AG09319 (cell line): ENCODE measurements at places on chromosomes 7 and 10.
A peak's percentile ranks its signal among the peaks of the same experiment; 100 is the strongest.

DNA sequence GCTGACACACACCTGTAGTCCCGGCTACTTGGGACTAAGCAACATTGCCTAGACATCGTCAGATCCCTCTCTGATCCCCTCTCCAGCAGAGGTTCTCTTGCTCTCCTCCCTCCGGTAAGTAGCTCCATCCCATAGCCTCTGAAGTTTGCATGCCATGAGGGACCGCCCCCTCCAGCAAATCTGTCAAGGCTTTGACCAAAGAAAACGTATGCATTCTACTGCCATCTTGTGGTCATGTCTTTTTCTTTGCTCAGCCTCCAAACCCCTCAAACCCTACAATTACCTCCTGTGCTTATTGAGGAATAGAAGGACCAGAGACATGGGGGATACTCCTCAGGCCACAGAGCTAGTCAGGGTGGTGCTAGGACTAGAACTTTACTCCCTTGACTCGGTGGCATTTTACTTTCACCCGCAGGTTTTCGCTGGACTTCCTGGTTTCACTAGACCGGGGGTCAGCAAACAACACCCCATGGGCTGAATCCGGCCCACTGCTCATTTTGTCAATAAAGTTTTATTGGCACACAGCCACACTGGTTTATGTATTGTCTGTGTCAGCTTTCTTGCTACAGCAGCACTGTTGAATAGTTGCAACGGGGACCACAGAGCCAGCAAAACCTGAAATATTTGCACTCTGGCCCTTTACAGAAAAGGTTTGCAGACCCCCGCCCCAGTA, 202.6 kb upstream of the FOXK1 start:
- no peak for DNase-seq

DNA sequence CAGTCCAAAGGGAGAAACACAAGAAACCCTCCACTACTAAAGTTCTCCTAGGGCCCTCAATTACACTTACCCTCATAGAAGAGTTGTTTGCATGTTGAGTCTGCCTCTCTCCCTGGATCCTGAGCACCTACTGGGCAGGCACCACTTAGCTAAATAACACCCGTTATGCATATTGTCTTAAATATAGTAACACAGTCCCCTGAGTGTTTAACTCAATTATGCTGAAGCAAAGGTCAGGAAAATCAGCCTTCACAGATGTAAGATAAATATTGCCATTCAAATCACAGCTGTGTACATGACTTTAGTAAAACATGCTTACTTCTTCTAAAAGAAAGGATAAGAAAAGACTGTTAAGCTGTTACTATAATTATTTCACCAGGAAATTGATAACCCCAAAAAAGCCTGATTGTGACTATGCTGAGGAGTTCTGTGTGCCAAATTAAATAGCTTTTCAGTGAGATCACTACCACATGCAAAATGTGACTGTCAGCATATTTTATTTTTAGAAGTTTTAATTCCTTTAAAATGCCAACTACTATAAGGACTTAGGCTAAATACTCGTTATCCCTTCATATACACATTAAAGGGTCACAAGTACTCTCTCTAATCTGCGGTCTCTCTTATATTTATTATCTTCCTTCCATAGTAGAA, 733.9 kb upstream of the PHF14 start:
- DNase-seq: no peak

- DNase-seq: no peak
Measured at GRCh38 chr7:6460303-6460702, 12.5 kb upstream of the DAGLB start.

GRCh38 chr7:45886931-45887667, 1.2 kb upstream of the IGFBP1 start:
- DNase-seq: no peak

DNA sequence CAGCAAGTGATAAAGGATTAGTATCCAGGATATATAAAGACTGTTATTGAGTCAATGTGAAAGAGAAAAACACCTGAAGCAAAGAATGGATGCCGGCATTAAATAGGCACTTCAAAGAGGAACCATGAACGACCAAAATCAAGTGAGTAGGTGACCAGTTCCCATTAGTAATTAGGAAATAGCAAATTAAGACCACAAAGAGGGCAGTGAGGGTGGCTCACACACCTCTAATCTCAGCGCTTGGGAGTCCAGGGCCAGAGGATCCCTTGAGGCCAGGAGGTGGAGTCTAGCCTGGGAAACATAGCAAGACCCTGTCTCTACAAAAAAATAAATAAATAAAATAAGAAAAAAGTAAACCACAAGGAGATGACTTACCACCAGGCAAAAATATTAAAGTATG, 1.5 kb upstream of the ANTXRL start:
- DNase-seq: no peak

GRCh38 chr10:123154711-123155505, 706 bp downstream of the BUB3 start:
- no peak for DNase-seq

- no peak for DNase-seq
Measured at GRCh38 chr10:75007646-75008045, 103.8 kb upstream of the SAMD8 start.

DNA sequence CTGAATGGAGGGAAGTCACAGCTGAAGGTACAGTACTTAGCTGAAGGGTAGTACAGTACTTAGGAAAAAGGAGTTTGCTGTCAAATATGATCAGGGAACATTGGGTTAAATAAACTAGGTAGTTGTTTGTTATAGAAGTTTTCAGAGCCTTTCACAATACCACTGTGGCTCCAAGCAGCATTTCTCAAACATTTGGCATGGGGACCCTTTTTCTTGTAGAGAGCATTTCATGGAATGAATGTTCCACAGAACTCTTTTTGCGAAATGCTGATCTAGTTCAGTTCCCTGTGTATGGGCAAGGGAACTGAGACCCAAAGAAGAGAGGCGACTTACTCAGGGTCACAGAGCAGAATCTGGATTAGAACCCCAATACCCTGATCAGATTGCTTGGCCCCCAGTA, 31.5 kb upstream of the DDX50 start:
- DNase-seq: no peak

DNA sequence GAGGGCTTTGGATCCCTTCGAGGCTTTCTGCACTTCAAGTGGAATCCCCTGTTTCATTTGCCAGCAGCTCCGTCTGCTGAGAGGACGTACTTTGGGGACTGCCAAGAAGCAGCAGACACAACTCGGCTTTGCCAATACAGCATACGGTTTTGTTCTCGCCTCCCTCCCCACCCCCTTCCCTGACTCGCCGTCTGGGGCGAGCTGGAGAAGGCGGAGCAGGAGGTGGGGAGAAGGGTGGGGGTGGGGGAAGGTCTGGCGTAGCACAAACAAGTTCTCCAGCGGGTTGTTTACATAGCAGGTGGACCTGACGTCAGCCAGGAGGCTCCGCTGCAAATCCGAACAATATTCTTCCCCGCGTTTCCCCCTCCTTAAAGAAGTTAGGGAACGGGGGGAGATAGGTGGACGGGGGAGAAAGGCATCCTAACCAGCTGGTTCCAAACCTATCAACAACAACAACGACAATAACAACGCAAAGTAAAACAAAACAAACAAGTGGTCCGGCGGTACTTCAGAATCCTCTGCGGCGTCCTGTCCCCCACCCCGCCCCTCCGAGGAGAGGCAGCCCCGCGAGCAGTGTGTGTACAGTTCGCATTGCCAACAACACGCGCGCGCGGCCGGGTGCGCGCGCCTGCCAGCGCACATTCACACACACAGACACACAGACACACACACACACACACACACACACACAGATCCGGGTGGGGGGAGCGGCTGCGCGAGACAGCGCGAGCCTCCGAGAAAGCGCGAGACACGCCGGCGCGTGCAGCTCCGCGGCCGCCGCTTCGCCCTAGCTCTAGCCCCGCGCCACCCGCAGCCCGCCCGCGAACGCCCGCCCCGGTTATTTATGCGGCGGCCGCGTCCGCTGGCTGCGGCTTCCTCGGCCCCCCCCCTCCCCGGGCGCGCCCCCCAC, 167.0 kb upstream of the PPP1R3A start:
- DNase-seq: peak; percentile 69

DNA sequence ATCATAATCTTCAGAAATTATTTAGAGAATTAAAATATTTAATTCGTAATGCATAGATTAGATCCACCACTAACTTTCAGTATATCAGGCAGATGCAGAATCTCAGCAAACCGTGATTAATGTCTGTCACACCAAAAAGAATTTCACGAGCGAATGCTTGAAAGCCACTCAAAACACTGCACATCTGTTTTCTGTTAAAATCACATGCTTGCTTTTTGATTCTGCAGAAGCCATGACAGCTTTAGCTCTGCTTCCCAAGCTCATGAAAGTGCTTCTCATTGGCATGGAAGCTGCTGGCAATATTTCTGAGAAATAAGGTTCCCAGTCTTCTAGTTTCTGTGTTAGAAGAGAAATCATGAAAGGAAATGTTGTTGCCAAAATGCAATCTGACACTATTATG, 837.8 kb upstream of the LRRN3 start:
- no peak for DNase-seq

DNA sequence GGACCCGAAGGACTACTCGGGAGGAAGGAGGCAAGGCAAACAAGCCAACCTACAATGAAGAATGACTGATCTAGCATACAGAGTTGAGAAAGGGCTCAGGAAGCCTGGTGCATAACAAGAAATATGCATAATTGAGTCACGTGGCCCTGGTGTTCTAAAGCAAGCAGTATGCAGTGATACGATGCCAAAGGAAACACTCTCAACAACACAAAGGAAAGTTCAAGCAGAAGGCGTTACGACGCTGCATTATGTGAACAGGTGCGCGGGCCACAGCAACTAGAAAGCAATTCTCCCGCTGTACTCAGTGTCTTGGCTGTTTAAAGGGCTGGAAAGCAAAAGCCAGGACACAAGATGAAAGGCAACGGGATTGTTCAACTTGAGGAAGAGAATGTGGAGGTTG, 100.8 kb downstream of the PRTFDC1 start:
- DNase-seq: no peak
